ENCODE measurements at places on chromosomes 5 and 9.

- peak; percentile 78 for DNase-seq
These were observed 30.4 kb downstream of the NFX1 start for GRCh38 chr9:33320568-33321261.

DNA sequence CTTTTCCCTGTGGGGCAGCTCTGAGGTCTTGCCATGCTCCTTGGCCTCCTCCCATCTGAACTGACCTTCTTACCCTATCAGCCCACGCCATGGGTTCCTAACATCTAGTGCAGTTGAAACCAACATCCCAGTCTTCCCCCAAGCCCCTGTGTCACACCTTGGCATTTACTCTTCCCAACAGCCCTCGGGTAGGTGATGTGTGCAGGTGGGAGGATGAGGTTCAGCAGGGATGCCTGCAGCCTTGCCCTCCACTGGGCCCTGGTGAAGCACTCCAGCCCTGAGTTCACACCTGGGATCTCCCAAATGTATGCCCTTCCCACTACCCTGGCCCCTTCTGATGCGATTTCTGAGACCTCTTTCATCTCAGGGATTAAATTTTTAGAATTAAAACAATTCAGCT, 15.5 kb downstream of the IRX2 start:
- no peak for DNase-seq

DNA sequence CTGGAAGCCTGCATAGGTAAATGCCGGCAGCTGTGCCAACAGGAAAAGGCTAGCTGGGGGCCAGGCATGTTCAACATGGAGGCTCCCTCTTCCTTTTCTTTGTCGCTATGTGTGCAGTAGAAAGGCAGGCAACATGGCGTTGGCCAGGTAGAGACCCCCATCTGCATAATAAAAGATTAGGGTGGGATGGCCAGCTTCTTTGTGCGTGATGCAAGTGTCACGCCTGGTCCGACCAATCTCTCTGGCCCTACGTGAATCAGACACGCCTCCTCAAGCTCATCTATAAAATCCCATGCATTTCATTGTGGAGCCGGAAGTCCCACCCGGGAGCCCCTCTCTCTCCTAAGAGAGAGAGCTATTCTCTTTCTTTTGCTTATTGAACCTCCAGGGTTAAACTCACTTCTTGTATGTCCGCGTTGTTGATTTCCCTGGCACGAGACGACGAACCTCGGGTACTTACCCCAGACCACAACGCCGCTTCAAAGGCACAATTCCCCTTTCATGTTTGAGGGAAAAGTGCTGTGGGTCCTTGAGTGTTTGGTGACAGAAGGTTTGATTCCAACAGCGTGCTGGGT, 25.0 kb upstream of the C5orf47 start:
- peak; percentile 53 for DNase-seq

- DNase-seq, result peak; percentile 47
These were observed 13.9 kb downstream of the IFNA1 start for GRCh38 chr9:21454149-21454548.

- peak; percentile 36 for DNase-seq
These were observed 88.9 kb downstream of the PCSK5 start for GRCh38 chr9:75979362-75979761.

DNA sequence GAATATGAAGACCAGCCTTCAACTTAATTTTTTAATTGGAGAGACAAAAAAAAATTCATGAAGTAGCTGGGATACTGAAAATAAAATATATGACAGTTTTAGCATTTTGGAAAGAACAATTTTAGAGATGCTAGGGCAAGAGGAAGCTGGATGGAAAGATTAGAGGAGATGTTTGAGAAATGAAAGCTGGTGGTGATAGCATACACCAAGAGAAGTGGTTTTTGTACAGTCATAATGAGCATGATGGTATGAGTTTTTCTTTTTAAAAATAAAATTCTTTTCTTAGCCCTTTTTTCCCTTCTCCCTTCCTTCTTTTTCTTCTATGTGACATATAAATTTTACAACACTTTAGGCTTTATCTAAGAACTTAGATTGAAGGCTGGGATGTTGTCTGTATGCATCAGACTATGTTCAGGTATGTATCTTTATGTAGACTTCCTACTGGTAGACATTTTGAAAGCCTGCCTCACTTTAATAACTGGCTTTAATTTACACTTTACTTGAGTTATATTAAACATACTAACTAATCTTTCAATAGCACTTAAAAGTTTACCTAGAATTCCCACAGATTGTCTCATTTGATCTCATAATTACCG, 522.5 kb downstream of the TLE4 start:
- no peak for DNase-seq

GRCh38 chr5:80141147-80141671, 106.1 kb downstream of the THBS4 start:
- DNase-seq, result peak; percentile 81

DNA sequence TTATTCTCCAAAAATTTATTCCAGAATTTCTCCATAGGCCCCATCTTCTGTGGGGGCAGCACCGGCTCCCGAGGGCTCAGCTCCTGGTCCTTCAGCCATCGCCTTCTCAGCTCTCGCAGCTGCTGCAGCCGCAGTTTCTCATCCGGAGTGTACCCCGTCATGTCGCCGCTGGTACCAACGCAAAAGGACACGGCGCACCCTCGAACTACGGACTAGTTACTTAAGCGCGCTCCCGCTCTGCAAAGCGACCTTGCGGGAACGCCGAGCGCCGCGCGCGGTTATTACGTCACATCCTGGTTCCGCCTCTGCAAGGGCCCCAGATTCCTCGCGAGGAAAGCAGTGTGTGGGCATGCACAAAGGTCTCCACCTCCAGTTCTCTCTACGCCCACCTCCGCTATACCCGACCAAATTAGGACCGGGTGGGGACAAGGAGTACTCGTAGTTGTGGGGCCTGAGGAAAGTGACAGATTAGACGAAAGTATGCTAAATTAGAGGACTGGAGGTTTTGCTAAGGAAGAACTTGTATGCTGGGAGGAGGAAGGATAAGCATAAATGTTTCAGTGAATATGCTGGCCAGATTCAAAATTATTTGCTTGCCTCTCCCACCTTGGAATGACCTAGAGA, at the start of gene NDUFB6:
Gene NDUFB6, minus strand, starts transcription at position 260 of the 624 bp plus-strand sequence. Its CDS starts 99 bp downstream, at position 161.
- DNase-seq, result peak; percentile 96

DNA sequence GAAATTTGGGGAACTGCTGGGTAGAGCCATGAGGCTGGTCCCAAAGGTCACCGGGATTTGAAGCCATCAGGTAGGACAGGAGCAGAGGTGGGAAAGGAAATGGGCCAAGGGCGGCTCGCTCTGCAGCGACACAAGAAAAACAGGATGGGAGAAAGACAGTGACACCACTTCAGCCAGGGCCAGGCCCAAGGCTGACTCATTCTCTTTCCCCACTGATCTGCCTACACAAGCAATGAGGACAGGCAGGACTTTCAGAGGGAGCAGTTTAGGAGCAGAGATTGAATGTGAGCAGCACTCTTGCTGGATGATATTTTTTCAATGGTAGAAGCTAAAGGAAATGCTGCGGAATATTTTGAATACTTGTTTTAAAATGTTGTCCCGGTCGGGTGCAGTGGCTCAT, 3.5 kb downstream of the RUFY1 start:
- peak; percentile 63 for DNase-seq

GRCh38 chr5:93596310-93596675, 13.3 kb downstream of the NR2F1 start:
- no peak for DNase-seq

DNA sequence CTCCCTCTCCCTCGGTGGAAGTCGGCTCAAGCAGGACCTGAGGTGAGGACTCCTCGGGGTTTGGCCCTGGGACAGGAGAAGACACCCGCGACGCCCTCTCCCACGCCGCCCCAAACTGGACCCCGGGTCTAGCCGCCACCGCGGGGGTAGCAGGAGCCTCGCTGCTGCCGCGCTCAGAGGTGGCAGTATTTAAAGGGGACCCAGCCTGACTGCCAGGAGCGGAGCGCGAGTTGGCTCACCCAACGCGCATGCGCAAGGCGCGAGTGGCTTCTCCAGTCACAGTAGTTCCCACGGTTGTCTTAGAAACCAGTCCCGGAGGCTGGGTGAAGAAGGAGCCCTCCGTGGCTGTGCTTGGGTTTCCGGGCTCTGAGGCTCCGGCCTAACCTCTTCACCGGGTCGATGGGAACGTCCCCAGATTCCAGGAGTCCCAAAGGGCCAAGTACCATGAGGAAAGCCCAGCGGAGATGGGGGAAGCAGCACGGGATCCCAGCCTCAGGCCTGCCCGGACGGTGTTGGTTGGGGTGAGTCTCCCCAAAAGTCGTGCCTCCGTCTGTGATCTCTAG, 477.8 kb downstream of the SPATA31A7 start:
- no peak for DNase-seq

- DNase-seq, result peak; percentile 88
These were observed 242.5 kb downstream of the BNC2 start for GRCh38 chr9:16627967-16628366.

GRCh38 chr5:160618286-160618685, 196.6 kb downstream of the PTTG1 start:
- no peak for DNase-seq

GRCh38 chr9:133059623-133060022, 2.2 kb upstream of the CEL start:
- DNase-seq, result no peak

DNA sequence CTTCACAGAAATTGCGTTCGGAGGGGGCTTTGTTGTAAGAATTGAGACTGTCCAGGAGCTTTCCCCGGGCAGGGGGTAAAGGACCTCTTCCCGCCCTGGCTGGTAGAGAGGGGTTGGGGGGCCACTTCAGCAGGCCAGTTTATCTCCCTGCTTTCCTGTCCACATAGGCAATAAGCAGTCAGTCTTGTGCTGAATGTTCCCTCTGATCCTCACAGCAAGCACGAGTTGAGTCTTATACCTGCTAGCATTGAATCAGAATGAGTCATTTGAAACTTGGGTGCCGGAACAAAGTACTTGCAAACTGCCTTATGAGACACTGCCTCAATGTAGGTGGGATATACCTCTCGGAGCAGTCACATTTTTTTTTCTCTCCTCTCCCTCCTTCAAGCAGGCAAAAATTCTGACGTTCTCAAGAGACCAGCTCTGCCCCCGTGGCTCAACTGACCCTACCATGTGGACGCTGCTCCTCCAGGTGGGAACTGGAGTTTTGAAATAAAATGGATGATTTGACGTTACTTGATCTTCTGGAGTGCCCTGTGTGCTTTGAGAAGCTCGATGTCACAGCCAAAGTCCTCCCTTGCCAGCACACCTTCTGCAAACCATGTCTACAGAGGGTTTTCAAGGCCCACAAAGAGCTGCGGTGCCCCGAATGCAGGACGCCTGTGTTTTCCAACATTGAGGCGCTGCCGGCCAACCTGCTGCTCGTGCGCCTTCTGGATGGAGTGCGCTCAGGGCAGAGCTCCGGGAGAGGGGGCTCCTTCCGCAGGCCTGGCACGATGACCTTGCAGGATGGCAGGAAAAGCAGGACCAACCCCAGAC, 1.3 kb downstream of the SH3RF2 start:
- no peak for DNase-seq

GRCh38 chr9:134688231-134688630, 46.6 kb downstream of the COL5A1 start:
- no peak for DNase-seq

DNA sequence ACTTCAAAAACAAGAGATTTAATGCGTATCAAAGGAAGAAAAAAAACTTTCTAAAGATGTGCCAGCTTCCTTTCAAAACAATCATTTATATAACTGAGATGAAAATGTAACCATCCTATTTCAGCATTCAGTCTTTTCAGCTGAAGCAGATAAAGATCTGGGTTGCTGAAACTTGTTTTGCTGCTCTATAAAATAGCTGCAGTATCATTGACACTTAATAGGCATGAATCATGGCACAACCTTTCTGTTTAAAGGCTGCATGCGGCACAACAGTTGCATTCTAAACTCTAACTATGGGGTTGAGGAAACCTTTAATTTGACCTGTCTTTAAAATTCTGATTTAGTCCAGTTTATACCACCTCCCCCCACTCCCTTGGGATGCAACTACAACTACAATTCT, 196.7 kb downstream of the MPDZ start:
- DNase-seq, result no peak

- DNase-seq, result peak; percentile 16
These were observed 41.7 kb upstream of the ZNF354B start for GRCh38 chr5:178818094-178818493.

DNA sequence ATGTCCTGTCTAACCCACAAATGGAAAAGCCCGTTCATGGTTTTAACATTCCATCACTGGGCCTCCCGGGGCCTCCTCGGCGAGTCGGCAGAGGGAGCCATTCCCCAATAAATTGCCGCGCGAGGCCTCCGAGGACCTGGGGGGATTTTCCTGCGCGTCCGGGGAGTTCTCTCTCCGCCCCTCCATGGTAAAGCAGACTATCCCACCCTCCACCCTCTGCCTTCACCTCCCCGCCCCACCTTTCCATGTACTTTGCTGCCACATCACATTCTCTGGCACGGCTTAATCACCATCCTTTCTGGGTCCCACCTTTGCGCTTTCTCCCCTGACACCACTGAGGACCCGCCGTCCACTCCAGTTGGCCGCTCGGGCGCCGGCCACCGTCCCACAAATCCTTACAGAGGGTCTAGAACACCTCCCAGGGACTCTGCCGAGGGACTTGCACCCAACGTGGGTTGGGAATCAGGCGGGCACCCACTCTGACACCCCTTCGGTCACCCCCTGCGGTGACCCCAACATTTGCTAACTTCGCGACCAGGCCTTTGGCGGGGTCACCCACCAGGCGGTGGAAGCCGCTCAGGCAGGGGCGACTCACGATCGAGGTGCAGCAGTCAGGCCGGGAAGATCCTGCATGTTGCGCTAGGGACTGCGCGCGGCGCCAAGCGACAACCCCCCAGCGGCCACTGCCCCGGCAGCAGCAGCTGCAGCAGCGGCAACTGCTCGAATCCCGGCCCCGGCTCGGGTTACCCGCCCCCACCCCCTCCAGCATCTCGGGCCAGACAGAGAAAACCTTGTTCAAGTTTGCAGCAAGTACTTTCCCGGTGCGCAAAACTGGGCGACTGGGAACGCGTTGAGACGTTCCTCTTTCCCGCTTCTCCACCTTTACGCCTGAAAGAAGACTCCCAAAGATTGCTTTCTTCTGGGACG, at the start of gene MEGF10:
Gene MEGF10, plus strand, starts transcription at position 778 of the 927 bp plus-strand sequence. CDS start 40,513 bp downstream, outside the sequence.
- DNase-seq, result peak; percentile 85

- no peak for DNase-seq
These were observed 544.5 kb downstream of the CSNK1G3 start for GRCh38 chr5:124056326-124056990.

DNA sequence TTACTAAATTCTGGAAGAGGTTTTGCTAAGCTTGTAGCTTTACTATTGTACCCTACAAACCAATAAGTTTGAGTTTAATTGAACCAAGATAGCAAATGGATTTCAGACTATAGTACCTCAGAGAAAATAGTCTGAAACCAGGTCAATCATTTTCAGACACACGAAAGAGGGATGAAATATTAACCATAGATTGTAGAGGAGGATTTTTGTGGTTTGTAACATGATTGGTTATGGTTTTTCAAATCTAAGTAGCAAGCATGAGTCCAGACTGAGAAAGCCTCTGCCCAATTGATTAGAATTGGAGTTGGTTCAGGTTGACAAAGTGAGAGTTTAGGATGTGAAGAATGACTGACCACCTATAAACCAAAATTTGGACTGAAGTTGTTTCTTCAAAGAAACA, 562.7 kb upstream of the DMAC1 start:
- no peak for DNase-seq

DNA sequence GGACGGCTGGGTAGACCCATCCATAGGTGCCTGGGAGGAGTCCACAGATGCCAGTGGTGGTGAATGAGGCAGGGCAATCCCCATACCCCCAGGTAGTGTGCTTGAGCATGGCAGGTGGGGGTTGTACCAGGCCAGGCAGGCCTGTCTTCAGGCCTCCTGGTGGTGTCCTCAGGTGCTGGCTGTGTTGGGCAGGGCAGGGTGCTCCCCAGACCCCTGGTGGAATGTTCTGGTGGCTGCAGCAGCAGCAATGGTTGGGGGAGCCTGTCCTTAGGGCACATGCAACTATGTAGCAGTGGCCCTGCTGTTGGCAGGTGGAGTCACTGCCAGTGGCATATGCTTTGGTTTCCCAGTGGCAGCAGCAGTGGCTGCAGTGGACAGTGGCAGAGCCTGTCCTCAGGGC, 10.0 kb downstream of the ALG2 start:
- no peak for DNase-seq

- DNase-seq, result no peak
These were observed 925.3 kb downstream of the TLE4 start for GRCh38 chr9:80496901-80497556.

Measured in AG20443 (cell line).